ENCODE measurements at places on chromosomes 12 and 14.

- no peak for DNase-seq
Measured at GRCh38 chr14:24179294-24179960, 7.5 kb downstream of the REC8 start.

- no peak for DNase-seq
Measured at GRCh38 chr12:95141310-95141709, 67.9 kb upstream of the NR2C1 start.

- DNase-seq, result no peak
Measured at GRCh38 chr14:22846811-22847307, 10.5 kb downstream of the MMP14 start.

DNA sequence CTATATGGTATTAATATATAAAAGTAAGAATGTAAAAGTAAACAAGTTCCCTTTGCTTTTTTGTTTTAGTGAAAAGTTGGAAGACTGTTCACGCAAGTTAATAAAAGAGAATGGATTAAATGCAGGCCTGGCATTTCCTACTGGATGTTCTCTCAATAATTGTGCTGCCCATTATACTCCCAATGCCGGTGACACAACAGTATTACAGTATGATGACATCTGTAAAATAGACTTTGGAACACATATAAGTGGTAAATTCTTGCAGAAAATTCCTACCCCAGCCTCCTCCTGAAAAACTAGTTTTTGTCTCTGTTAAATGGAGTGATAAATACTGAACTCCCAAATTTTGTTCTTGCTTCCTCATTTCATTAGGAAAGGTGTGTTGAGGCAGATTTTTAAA lies 20.9 kb downstream of the METAP2 start:
- DNase-seq, result no peak

GRCh38 chr14:89457007-89457406 lies 40.0 kb upstream of the FOXN3 start:
- no peak for DNase-seq

- DNase-seq, result peak; percentile 27
Measured at GRCh38 chr12:53775478-53776145, 23.8 kb upstream of the CISTR start.

GRCh38 chr14:104731320-104732294 lies 7.6 kb downstream of the ADSS1 start:
- no peak for DNase-seq

- DNase-seq, result no peak
Measured at GRCh38 chr12:108373111-108373510, 34.0 kb upstream of the CMKLR1 start.

GRCh38 chr12:101995684-101996083 lies 66.1 kb downstream of the WASHC3 start:
- DNase-seq, result no peak

DNA sequence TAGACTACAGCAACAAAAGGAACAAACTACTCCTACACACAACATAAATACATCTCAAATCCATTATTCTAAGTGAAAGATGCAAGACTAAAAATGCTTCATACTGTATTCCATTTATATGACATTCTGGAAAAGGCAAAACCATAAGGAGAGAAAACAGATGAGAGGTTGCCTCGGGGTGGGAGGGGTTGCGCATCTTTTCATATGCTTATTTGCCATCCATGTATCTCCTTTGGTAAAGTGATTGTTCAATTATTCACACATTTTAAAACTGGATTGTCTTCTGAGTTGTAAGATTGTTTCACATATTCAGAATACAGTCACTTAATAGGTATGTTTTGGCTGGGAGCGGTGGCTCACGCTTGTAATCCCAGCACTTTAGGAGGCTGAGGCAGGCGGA lies 5.1 kb upstream of the TMEM263 start:
- DNase-seq, result no peak

DNA sequence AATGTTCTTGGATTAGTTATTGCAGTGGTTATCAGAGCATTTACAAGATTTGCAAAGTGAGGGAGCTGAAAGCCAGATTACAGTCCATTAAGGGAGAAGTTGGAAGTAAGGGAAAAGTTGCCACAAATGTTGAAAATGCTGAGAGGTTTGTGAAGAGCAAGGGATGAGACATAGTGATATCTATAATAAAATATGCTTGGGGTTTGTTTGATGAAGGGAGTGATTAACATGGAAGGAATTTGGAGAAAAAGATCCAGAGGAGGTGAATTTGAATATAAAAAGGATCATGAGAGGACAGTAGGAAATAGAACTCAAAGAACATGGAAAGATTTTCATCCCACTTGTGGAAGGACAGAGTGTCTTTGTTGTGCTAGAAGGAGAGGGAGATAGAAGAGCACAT lies 19.3 kb upstream of the CCER1 start:
- DNase-seq, result peak; percentile 39

- peak; percentile 44 for DNase-seq
Measured at GRCh38 chr14:77098529-77099353, 683 bp downstream of the CIPC start.

Measured in GM03348 (cell line).